NCI-H1092 (cell line): ENCODE measurements at places on chromosomes 3 and 15.

DNA sequence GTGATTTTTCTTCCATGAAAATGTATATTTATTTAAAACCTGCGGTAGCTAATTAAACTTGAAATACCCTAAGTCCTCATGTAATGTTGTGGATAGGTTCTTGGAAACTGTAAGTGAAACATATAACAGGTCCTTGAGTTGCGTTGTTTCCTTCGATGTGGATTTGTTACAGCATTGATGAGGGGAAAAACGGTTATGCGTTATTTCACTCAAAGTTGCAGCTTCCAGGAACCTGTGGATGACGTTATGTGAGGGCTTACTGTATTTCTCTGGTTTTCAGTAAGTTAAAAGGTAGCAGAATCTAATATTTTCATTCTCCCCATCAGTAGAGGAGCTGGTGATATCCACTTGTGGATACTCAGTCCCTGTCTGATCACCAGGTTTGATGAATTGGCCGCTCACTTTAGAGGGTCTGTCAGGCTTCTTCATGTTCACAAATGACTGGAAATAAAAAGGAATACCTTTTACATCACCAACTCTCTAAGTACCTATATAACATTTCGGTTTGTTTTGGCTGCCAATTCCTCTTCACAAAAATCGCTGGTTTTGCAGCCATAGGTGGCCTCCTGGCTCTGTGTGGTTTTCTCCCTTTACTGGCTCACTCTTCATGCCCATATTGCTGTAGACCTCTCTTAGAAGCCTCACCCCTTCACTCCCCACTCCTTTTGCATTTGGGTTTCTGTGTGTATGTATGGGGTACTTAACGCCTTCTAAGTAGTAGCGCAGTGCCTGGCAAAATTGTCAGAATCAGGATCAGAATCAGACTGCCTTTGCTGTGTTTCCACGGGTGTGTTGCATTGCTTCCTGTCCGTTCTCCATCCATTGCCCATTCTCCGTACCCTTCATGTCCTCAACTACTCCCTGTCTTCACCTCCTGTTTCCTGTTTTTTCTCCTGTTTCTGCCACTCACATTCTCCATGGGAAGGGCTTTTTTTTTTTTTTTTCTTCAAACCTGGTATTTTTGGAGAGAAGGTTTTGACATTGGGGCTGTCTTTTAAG is 112.6 kb downstream of the FNDC3B start:
- DNase-seq: no peak

- DNase-seq: no peak
These were observed 22.3 kb upstream of the EPB42 start for GRCh38 chr15:43243020-43243645.

GRCh38 chr3:43370293-43370980 is 84.1 kb downstream of the SNRK start:
- DNase-seq: no peak

DNA sequence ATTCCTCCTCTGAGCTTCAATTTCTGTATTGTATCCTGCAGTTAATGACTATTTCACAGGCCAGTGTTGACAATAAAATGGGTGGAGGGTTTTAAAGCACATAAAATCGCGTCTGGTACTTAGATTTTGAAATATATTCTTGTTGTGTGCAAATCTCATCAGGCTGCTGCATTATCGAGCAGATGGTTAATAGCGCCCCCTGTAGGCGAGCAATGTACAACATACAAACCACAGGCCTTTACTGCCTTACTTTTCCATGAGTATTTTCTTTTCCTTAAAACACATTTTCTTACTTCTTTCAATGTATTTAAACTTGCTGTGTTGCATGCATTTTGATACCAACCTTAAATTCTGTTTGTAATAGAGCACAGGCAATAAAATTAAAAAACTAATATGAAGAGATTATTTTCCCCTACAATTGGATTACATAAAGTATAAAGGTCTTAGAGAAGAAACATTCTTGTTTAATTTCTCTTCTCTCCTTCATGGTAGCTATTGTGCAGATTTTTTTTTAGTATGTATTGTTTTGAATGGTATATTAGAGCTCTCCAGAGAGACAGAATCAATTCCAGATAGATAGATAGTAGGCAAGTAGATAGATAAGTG is 608.4 kb downstream of the CADM2 start:
- no peak for DNase-seq

DNA sequence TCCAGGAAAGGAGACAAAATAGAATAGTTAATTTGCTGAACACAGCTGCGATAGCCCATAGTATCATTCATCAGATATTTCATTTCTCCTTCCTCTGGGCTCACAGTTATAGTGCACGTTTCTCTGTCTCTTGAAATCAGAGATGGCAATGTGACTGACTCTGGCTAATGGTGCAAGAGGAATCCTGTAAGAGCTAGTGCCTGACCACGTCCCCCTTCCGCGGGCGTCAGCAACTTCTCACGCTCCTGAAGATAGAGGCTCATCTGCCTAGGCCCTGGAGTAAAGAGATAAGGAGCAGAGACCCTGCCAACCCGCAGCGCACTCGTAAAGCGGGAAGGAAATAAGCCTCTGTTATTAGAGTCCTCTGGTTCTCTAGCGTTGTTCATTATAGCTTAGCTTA is 391.8 kb downstream of the VPS13C start:
- DNase-seq: no peak

- DNase-seq: no peak
These were observed at the start of gene TMEM158 for GRCh38 chr3:45226206-45226915. TMEM158 (minus strand) TSS chr3:45226287; CDS start chr3:45226027, 260 bp downstream.

- no peak for DNase-seq
These were observed 126.2 kb downstream of the TPRG1 start for GRCh38 chr3:189297932-189298331.

- DNase-seq: no peak
These were observed 61.3 kb downstream of the CTDSPL start for GRCh38 chr3:37922721-37923568.

GRCh38 chr15:58087871-58088270 is 22.4 kb upstream of the ALDH1A2 start:
- DNase-seq: no peak

DNA sequence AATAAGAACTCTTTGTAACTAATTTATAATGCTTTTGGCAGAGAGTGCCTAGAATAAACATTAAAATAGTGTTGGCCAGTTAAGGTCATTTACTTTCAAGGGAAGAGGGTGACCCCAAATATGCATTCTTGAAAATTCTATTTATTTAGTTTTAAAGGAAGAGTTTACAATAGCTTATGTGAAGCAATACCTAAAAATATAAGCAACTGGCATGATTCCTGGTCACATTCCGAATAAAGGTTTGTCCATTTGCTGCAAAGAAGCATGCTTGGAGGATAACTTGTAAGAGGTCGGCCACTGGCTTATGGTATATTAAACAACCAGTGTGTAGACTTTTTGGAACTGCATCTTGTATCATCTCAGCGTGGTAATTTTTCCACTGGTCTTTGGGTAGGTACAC is 10.2 kb downstream of the MITF start:
- no peak for DNase-seq

- no peak for DNase-seq
These were observed 447.3 kb downstream of the TAFA4 start for GRCh38 chr3:68485051-68485450.

DNA sequence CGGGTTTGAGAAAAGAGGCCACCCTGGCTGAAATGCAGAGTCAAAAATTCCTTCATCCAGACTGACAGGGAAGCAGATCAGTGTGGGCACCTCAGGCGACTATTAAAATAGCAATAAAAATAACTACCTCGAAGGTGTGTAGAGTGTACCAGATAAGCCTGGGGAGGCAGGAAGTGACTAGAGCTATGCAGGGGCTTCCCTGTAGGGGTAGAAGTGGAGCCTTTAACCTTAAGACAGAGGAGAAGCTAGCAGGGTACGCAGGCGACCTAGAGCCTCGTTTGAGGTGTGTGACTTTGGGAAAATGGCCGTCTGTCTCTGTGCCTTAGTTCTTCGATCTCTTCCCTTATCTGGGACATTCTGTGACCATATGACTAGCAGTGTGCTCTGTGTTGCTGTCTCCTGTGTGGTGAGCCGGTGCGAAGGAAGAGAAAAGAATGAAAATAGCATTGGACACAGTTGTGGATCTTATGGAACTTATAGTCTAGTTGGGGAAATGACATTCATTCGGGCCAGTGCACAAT is 17.6 kb downstream of the BHLHE40 start:
- DNase-seq: no peak

DNA sequence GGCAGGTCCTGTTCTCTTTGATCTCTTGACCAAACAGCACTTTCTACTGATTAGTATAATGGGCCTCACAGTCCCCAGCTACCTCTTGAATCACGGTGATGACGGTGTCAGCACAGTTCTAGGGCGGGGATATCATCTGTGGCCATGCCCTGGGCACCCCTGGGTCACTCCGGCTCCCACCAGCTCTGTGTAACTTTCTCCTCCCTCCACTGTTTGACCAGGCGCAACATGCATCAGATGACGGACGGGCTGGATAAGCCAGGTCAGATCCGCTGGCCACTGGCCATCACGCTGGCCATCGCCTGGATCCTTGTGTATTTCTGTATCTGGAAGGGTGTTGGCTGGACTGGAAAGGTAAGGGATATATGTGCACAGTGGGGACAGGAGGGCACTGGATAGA is 29.6 kb downstream of the SLC6A1 start:
- no peak for DNase-seq

DNA sequence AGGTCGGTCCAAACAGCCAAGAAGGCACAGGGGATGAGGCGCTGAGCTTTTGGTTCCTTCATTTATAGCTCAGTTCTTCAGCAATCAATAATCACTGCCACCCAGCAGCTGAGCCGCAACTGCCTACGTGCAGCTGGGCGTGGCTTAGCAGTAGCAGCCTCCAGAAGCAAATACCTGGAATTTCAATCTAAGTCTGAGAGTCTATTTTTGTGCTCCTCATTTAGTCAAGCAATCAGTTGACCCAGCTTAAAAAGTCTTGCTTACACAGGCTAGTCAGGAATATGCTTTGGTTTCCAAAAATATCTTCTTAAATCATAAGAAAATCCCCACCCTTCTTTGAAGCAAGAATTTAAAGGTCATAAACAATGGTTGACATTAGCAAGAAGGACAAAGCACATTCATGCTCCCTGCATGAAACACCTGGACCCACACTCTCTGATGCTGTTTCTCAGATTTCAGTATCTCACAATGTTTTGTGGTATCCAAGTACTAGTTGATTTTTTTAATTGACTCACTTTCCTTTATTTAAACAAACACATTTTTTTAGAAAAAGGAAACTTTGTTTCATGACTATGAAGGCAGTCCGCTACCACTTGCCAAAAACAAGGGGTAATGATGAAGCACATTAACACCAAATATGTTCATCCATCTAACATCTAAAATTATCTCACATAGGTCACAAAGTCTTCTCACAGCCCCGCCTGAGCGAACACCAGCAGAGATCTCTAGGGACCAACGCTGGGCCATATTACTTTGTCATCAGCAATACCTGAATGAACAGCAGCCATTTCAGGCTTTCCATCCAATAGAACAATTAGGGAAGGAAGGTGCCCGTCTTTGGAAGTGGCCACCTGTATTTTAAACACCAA is 106.1 kb downstream of the OXNAD1 start:
- no peak for DNase-seq

GRCh38 chr3:135136361-135137100 is 341.5 kb downstream of the EPHB1 start:
- DNase-seq: no peak

- no peak for DNase-seq
These were observed 4.1 kb downstream of the EFCAB12 start for GRCh38 chr3:129424185-129424841.

- no peak for DNase-seq
These were observed 192.7 kb upstream of the TOPAZ1 start for GRCh38 chr3:44048949-44049348.

- DNase-seq: no peak
These were observed 21.4 kb downstream of the RFX7 start for GRCh38 chr15:56222302-56222701.

- DNase-seq: no peak
These were observed 641 bp downstream of the OPA1 start for GRCh38 chr3:193593668-193594030.

GRCh38 chr3:50357481-50357880 is 1.8 kb downstream of the TMEM115 start:
- no peak for DNase-seq

GRCh38 chr3:138768125-138768524 is 66.6 kb downstream of the PIK3CB start:
- DNase-seq: no peak

DNA sequence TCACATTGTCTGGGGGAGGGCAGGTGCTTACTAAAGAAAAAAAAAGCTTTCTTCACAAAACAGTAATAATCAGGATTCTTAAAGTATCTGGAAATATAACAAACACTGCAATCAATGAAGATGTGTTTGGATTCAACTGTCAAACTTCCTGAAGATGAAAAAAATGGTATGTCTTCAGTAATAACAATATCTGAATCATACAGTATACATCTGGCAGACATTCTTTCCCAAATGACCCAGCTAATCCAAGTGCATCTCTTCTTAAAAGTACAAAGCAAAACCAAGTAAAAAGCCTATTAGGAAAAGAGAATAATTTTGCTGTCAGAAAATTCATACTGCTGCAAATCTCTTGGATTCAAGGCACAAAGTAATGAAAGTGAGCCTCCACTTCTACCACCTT is 145.0 kb upstream of the MCTP2 start:
- DNase-seq: no peak

- no peak for DNase-seq
These were observed 36.1 kb downstream of the TRAK1 start for GRCh38 chr3:42127226-42127625.

DNA sequence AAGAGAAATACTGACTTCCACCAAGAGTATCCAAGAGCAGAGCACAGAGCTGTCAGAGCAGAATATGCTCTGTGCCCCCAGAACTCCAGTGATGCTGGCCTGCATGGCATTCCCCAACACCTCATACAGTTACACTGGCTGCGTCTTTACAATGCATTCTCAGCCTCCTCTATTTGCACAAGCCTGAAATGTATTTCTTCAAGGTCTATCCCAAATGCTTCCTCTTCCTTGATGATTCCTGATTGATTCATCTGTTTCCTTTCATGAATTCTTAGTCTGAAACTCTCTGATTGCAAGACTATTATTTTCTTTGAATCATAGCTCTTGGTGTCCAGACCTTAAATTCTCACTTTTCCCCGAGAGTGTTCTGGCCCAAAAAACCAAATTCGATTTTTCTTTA is 664.7 kb downstream of the MECOM start:
- DNase-seq: no peak

DNA sequence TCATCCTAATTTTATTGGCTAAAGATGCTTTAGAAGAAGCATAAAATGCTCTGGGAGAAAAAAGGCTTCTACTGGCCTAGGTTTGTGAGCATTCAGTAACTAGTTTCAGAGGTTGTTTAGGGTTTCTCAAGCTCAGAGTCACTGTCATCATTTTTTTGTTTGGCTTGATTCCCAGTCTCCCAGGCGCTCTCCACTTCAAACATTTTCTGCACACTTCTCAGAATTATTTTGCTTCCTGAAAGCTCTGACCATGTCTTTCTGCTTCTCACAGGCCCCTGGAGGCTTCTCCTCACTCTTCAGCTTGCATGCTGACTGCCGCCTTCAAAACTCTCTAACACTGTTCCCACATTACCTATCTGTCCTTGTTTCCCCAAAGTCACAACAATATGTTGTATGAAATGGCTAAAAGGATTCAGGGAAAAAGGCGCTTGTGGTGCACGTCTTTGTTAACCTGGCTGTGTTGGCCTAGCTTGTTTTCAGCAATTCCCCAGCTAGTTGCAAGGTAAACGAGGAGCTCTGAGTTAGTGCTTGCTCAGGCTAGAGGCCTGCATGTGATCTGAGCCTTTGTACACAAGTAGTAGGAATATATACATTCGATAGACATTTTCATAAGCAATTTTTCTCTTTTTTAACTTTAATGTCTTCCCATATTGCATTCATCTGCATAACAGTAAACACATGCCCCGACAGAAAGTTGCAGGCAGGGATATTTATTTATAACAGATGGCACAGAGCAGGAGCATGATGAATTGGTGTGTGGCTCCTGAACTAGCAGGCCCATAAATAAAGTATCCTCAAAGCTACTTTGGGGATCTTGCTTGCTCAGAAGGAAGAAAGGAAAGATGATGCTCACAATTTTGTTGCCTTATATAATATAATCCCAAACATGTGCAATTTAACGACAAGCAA is 129.2 kb upstream of the DPH6 start:
- DNase-seq: no peak
